Renal cortex interstitium (tissue), 15 donors: ENCODE measurements at places on chromosomes 6 and 20.

- no peak for DNase-seq
These were observed 41.8 kb upstream of the ARFGEF2 start for GRCh38 chr20:48879612-48880245.

DNA sequence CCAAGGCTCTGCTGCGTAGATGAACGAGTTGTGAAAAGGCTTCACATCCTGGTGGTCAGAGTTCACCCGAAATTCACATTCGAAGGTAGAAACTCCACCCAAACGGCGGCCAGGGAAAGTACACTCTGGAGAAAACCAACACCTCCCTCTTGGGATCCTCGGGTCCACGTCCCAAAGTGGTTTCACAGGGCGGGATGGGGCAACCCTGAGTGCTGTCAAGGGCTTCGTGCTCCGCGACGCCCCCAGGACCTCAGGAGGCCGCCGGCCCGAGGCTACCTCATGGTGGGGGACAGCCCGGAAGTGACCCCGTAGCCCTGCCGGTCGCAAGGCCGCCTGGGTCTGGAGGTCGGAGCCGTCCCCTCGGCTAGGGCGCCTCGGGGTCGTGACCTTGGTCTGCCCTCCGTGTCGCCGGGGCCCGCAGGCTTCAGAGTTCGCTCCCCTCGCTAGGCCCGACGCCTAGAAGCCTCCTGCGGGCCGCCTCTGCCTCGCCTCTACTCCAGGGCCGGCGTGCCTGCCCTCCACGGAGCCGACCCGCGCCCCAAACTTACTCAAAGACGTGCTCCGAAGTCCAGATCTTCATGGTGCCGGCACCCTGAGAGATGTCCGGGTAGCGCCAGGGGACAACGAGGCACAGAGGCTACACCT is at the start of gene PRELID3B:
PRELID3B (minus strand) TSS at position 636 of the 645 bp plus-strand sequence; CDS start at position 580, 56 bp downstream.
- no peak for DNase-seq

GRCh38 chr6:136201732-136202131 is 48.4 kb downstream of the MTFR2 start:
- no peak for DNase-seq

- DNase-seq: no peak
These were observed 411 bp downstream of the DSN1 start for GRCh38 chr20:36773107-36773596.

- peak; percentile 45 for DNase-seq
These were observed 99.1 kb downstream of the ARMC2 start for GRCh38 chr6:108947114-108947854.

DNA sequence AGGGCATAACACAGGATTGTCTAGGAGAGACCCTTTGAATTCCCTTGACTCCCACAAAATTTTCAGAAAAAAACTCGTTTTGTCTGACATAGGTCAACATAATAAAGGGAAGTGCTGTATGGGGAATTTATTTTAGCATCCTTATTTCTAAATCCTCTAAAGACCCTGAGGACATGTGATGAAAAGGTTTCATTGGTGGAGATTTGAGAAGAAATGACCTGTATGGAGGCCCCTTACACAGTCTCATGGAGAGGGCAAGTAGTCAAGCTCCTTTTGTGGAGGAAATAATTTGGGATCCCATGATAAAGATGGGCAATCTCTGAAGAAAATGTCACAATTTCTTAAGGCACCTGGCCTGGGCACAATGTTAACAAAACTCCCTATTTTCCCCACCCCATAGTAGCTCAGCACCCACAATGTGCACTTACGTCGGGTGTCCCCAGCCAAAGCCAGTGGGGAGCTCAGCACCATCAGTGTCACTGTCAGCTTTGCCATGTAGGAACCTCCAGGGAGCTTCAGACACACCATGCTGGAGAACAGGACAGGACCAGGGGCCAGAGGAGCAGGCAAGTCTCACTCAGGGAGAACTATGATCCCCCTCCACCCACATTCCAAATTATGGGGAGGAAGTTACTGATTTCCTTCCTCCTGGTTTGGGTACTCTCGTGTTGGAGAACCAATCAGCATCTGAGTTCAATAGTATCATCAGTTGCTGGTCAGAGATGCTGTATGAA is at the start of gene HLA-DRB5:
HLA-DRB5 (minus strand) TSS at position 591 of the 734 bp plus-strand sequence; CDS start at position 528, 63 bp downstream.
- no peak for DNase-seq

DNA sequence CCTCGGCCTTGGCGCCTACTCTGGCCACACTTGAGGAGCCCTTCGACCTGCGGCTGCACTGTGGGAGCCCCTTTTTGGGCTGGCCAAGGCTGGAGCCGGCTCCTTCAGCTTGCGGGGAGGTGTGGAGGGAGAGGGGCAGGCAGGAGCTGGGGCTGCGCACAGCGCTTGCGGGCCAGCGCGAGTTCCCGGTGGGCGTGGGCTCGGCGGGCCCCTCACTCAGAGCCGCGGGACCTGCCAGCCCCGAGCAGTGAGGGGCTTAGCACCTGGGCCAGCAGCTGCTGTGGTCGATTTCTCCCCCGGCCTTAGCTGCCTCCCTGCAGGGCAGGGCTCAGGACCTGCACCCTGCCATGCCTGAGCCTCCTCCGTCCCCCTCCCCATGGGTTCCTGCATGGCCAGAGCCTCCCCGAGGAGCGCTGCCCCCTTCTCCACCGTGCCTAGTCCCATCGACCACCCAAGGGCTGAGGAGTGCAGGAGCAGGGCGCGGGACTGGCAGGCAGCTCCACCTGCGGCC is 136.8 kb downstream of the EPHA7 start:
- no peak for DNase-seq

GRCh38 chr6:153373869-153374268 is 242.8 kb upstream of the RGS17 start:
- no peak for DNase-seq

DNA sequence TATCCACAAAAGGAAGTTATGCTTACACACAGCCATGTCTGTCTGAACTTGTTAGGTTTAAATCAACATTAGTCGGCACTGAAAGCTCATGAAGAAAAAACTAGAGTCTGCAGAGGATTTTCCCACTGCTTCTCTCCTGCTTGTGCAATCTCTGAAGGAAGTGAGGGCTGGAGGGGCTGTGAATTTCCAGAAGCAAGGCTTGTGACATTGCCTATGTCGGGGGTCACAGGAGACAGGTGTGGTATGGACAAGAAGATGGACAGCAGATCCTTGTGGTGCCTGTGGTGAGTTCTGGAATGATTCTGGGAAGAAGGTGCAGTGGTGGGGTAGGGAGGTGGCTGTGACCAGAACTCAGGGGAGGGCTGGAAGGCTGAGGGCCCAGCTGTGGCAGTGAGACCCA is 84.3 kb upstream of the TRAF3IP2 start:
- no peak for DNase-seq

- DNase-seq: no peak
These were observed 541.3 kb upstream of the MARCKS start for GRCh38 chr6:113315879-113316278.

DNA sequence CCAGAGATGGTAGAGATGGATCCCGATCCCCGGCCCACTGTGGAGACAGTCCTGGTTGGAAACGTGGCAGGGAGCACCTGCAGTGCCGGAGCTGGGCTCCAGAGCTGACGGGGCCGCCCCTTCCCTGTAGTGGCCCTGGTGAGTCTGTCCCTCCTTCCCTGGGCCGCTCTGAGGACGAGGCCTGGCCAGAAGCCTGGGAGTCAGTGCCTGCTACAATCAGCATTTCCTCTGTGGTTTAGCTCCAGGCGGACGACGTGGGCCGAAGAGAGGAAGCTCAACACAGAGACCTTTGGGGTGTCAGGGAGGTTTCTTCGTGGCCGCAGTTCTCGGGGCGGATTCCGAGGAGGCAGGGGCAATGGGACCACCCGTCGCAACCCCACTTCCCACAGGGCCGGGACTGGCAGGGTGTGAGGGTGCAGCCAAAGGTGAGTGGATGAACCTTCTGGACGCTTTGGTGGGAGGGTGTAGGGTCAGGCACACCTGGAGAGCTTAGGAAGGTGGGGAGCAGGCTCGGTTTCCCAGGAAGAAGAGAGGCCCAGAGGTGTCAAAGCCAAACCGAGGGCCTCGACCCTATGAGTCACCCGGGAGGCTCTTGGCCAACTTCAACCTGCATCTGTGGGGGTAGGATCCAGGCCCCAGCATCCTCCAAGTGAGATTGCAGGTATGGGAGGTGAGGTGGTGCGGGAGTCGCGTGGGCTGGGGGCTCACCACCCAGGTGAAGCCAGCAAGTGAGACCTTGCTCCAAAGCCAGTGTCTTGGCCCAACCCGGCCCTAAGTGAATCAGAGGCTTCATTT is 9.9 kb downstream of the PSMA7 start:
- no peak for DNase-seq

DNA sequence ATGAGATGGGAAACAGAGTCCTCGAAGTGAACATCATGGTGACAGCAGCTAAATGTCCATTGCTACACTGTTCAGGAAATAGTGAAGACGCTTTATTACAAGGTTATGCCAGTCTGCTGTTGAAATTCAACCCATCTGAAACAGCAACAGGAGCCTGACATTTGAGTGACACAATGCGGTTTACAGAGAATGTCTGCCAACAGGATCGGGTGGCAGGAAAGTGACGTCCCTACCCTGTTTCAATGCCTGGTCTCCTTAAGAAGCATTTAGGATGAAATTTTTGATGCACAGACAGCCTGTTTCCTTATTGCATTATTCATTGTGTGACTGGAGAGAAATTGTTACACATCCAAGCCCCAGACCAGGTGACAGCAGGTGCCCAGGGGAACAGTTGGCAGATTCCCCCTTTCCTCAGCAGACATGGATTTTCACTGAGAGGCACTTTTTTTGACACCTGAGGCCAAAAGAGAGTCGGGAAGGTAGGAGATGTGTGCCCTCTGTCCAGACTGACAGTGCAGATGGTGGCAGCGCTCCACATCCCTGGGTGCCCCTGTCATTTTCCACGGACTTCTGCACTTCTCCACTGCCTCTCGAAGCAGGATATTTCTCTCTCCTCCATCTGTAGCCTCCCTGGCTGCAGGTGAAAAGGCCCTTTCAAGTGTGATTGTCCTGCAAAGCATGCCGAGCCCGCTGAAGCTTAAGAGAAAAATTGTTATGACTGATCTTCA is 87.9 kb downstream of the BFSP1 start:
- no peak for DNase-seq

DNA sequence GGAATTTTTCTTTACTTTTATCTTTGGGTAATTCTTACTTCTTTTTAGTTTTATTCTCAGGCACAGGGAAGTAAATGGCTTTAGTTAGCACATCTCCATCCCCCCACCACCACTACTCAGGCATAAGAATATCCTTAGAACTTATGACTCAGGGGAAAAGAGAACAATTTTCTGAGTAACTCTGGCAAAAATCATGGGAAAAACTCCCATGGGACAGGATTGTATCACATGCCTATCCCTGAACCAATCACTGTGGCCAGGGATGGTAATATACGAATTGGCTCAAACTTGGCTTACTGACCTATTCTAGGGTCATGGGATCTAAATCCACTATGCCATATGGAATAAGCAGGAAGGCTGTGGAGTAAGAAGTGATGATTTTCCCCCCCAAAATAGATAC is 339.1 kb downstream of the BTBD3 start:
- no peak for DNase-seq

DNA sequence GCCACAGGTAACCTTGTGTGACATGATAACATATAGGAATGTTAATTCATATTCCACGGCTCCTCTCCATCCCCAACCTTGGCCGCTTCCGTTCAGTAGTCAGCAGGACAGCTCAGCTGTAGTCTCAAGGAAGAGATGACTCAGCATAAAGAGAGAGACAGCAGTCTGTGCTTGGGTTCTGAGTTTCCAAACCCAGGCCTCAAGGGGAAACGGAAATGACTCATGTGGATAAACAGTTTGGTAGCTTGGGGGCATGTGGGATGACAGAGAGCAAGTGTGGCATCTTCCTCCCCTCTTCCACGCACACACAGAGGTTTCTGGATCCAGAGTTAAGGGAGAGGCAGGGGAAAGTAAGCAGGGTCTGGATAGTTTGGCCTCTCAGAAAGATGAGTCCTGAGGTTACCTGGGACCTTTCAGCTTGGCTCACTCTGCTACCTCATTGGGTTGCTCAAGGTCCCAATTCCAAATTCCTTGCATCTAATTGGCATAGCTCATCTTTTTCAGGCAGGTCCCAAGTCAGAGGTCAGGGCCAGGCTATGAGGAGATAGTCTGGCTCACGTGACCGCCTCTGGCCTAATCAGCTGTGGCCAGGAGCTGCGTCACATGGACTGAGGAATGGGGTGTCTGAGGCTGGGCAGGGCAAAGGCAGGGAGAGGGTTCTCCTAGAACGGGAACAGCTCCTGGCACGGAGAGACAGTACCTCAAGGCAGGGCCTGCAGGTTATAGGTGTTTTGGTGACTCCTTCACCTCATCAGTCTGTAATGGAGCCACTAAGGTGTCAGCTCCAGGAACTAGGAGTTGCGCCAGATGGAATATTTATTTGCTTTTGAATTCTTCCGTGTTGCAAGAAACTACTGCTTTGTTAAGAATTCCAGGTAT is 36.5 kb upstream of the MLN start:
- DNase-seq: no peak

- no peak for DNase-seq
These were observed 21.5 kb downstream of the ACSS1 start for GRCh38 chr20:25036331-25036936.

DNA sequence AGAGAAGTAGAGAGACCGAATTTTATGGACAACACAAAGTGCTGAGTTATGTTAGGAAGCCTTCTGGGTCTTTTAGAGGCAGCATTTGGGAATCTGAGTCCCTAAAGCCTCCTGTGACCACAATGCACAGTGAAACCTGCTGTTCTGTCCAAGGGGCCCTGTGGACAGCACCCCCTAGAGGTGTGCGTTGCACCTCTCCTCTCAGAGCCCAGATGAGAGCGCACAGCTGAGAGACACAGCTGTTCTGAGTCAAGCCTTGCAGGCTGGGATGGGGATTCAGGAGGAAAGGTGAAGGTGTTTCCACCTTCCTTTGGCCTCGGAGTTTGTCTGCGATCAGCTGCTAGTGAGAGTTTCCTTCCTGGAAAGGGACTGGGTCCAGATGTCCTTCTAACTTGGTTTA is 13.0 kb downstream of the PCK1 start:
- DNase-seq: no peak

DNA sequence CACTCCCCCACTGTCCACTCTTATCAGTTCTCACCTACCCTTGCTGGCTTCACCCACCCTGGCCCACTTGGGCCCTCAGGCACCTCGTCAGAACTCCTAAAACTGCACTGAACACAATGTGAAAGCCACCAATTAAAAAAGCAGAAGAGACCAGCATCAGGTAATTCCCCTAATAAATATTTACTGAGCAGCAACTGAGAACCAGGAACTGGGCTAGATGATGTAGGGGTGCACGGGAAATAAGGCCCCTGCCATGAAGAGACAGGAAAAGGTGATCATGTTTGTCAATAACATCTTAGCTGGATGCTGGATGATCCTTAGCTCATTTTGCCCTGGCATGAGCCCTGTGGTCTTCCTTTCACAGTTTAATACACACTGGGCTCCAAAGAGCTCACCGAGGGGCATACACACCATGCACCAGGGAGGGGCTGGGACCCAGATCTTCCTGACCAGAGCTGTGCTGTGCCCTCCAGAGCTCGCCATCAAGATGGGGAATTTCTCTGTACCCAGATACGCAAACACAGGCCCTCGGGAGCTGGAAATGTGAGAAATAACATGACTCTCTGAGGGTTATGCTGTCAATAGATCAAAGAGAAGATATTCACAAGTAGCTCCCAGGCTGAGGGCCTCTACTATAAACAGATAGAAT is 113.6 kb upstream of the SLC22A16 start:
- DNase-seq: no peak

GRCh38 chr6:54094293-54094692 is 16.9 kb upstream of the MLIP start:
- no peak for DNase-seq

- DNase-seq: no peak
These were observed 64.8 kb downstream of the VIP start for GRCh38 chr6:152815230-152815872.

- DNase-seq: no peak
These were observed 1.2 kb downstream of the AKAP12 start for GRCh38 chr6:151240791-151241642.

- no peak for DNase-seq
These were observed 36.8 kb downstream of the CENPW start for GRCh38 chr6:126376682-126377081.

- DNase-seq: no peak
These were observed 92.8 kb downstream of the PRDM1 start for GRCh38 chr6:106178900-106179299.
